ENCODE measurements at places on chromosomes 16 and 17.
A peak's percentile ranks its signal among the peaks of the same experiment; 100 is the strongest.

GRCh38 chr17:77128896-77129567 is 11.7 kb upstream of the SEC14L1 start:
- DNase-seq: no peak

DNA sequence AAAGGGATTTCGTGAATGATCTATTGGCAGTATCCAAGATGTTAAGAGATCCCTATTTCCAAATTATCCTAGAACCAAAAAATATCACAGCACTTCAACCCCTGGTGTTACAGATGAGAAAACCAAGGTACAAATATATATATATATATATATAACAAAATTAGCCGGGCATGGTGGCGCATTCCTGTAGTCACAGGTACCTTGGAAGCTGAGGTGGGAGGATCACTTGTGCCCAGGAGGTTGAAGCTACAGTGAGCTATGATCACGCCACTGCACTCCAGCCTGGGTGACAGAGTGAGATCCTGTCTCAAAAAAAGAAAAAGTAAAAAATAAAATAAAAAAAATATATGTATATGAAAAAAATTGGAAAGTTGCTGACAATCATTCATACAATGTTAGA is 637 bp upstream of the CLN3 start:
- DNase-seq: no peak

GRCh38 chr16:79261481-79261940 is 339.0 kb downstream of the MAF start:
- DNase-seq: no peak

GRCh38 chr17:64103391-64104364 is 26.3 kb downstream of the ERN1 start:
- no peak for DNase-seq

- DNase-seq: no peak
These were observed 1643.5 kb downstream of the TP53TG3F start for GRCh38 chr16:35102780-35103403.

DNA sequence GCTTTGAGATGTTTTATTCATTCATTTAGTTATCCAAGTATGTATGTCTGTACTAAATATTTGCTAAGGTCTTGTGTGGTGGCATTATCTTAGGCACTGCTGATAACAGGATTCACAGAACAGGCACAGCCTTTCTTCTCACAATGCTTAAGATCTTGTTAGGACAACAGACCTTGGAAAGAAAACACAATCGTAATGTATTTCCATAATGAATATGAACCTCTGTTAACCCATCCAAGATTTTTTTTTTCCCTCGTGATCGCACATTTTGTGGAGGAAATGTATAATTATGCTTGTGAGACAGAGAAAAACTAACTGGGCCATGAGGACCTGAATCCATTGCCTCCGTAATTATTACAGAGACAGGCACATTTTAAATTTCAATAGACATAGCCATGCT is 121.9 kb downstream of the NPIPB5 start:
- DNase-seq: no peak

DNA sequence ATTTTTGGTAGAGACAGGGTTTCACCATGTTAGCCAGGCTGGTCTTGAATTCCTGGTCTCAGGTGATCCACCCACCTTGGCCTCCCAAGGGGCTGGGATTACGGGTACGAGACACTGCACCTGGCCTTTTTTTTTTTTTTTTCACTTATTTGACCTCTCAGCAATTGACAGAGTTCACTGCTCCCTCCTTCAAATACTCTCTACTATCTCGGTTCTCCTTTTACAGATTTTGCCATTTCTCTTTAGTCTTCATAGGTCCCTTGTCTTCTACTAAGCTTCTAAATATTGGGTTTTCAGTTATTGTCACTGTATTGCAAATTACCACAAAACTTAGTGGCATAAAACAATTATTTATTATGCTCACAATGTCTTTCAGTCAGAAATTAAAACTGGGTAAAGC is 159.3 kb downstream of the TRIM37 start:
- DNase-seq: no peak

DNA sequence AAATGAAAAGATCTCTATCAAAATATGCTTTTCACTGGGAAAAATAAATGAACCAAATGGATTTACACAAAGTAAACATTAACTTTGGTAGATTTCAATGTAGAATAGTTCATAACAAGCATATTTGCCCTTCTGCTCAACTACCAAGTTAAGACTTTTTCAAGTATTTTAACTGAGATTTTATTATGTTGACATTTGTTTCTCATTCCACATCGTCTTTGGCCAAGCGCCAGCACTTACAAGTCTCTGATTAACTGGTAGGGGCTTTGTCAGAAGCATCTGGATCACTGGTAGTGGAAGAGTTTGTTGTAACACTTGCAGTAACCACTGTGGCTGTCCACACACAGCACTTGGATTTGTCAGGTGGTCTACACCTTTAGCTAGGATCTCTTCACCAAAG is 22.9 kb downstream of the SLFN12L start:
- no peak for DNase-seq

GRCh38 chr17:65099941-65100315 is 37.2 kb upstream of the RGS9 start:
- peak; percentile 69 for DNase-seq

GRCh38 chr17:17675925-17676534 is 5.2 kb upstream of the RAI1 start:
- DNase-seq: no peak

DNA sequence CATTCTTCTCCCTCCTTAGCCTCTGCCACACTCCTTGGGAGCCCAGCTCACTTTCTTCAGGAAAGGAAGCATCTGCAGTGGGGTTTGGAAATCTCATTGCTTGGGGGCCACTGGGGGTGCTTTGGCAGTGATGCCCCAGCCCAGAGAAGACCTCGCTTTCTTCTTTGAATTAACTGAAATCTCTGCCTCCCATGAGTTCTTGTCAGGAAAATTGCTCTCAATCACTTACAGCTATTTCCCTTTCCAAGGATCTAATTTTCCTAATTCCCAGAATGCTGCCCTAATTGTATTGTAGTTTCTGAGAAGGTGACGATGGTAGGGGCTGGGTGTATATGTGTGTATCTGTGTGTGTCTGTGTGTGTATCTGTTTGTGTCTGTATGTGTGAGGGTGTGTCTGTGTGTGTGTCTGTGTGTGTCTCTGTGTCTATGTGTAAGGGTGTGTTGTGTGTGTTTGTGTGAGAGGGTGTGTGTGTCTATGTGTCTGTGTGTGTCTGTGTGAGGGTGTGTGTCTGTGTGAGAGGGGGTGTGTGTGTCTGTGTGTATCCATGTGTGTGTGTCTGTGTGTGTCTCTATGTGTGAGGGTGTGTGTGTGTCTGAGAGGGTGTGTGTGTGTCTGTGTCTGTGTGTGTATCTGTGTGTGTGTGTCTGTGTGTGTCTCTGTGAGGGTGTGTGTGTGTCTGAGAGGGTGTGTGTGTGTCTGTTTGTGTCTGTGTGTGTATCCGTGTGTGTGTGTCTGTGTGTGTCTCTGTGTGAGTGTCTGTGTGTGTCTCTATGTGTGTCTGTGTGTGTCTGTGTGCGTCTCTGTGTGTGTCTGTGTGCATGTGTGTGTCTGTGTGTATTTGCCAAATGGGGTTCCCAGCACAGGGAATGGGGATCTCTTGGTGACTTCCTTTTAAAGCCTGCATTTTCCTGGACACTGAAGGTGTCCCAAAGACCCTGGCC is 83.5 kb upstream of the DNAJA2 start:
- no peak for DNase-seq

GRCh38 chr16:23836404-23837311 is 875 bp downstream of the PRKCB start:
- no peak for DNase-seq

- no peak for DNase-seq
These were observed 77.6 kb upstream of the GSE1 start for GRCh38 chr16:85535352-85536072.

DNA sequence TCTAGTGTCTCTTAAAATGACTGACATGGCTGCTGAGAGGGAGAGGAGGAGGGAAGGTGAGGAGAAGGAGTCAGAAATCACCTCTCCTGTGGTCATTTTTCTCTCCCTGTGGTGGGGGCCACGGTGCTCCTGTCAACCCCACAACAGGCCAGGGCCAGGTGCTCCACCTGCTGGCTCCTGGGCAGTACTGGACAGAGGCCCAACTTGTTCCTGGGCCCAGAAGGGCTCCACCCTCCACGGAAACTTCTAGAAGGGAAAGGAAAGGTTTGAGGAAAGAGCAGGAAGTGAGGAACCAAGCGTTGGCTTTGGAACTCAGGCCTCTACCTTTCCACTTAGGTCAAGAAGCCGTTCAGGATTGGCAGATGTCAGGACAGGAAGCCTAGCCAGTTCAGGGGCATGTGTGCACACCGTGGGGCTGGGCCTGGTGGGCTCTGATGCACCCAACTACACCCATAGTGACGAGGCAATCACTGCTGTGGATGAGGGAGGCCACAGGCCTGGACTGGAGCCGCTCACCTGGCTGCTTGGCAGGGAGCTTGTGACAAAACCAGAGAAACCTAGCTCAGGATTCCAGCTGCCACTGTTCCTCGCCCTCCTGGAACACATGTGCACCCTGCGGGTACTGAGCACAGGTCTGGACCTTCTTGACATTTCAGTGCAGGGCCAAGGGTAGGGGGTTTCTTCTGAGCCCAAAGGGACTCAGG is 36.1 kb downstream of the WNT3 start:
- DNase-seq: no peak

Measured in fibroblast of the conjunctiva (primary cell).